ENCODE measurements at places on chromosomes 6 and 20.

- no peak for DNase-seq
Measured at GRCh38 chr6:132205946-132206345, 195.3 kb downstream of the MOXD1 start.

- DNase-seq: no peak
Measured at GRCh38 chr6:52925919-52926792, 16.7 kb upstream of the GSTA3 start.

GRCh38 chr6:108561742-108562502 is 1.2 kb downstream of the FOXO3 start:
- DNase-seq: no peak

GRCh38 chr6:2714111-2714895 is 36.4 kb downstream of the MYLK4 start:
- peak; percentile 48 for DNase-seq

DNA sequence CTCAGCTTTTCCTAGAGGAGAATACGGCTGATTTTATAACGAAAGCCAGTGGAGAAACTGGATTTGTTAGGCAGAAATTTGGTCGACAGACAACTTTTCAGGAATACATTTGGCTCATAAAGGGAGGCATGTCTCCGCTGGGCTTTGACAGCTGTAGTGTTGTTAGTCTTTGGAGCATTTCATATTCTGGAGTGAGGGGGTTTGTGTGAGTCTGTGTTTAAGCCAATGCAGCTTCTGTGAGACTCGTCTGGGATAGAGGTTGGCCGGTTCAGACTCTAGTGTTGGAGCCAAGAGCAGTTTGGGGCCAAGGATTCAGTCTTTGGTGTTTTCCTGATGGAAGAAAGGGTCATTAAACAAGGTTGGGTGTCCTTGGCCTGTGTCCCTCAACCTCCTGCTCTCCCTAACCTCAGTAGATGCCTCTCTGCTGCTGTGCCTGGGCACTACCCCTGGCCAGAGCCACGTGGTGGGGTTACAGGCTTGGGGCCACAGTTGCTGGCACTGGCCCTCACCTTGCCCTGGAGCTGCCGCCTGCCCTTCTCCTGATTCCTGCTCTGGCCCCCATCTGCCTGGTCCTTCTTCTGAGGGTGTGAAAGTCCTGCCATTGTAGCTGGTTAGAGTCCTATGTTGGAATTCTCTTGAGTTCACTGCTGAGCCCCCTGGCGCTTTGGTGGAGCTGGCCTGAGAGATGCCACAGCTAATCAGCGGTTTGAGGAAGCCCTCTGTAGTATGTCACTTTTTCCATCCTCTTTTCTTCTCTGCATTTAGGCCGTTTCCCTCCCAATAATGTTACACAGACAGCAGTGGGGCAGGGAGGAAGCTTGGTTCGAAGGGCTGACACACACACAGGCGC is 6.9 kb downstream of the PTK7 start:
- no peak for DNase-seq

- DNase-seq: no peak
Measured at GRCh38 chr6:110595112-110595511, 118.7 kb upstream of the SLC22A16 start.

- DNase-seq: no peak
Measured at GRCh38 chr6:91653895-91654294, 1067.0 kb upstream of the MAP3K7 start.

- DNase-seq: no peak
Measured at GRCh38 chr6:39100358-39100757, 14.6 kb downstream of the SAYSD1 start.

- DNase-seq: no peak
Measured at GRCh38 chr20:2285193-2285592, 10.6 kb upstream of the TGM3 start.

DNA sequence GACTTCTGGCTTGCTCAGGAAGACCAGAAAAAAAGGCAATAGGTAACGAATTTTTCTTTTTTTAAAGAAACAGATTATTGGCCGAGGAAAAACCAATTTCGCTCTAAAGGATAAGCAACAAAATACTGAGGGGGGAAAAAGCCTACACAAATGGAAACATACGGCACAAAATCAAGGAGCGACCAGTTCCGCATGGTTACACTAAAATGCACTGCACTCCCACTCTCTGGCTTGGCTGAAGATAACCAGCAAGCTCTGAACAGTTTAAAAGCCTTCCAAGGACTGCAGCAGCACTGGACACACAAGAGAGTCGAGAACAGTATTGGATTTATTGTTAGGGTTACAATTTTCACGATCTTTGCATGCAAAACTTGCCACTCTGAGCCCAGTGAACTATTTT is 881 bp upstream of the MAP7 start:
- DNase-seq: no peak

GRCh38 chr20:44418069-44418905 is 57.4 kb upstream of the TTPAL start:
- no peak for DNase-seq

- DNase-seq: no peak
Measured at GRCh38 chr20:36318166-36318565, 12.0 kb downstream of the DLGAP4 start.

- no peak for DNase-seq
Measured at GRCh38 chr6:109515781-109516409, 32.9 kb upstream of the ZBTB24 start.

DNA sequence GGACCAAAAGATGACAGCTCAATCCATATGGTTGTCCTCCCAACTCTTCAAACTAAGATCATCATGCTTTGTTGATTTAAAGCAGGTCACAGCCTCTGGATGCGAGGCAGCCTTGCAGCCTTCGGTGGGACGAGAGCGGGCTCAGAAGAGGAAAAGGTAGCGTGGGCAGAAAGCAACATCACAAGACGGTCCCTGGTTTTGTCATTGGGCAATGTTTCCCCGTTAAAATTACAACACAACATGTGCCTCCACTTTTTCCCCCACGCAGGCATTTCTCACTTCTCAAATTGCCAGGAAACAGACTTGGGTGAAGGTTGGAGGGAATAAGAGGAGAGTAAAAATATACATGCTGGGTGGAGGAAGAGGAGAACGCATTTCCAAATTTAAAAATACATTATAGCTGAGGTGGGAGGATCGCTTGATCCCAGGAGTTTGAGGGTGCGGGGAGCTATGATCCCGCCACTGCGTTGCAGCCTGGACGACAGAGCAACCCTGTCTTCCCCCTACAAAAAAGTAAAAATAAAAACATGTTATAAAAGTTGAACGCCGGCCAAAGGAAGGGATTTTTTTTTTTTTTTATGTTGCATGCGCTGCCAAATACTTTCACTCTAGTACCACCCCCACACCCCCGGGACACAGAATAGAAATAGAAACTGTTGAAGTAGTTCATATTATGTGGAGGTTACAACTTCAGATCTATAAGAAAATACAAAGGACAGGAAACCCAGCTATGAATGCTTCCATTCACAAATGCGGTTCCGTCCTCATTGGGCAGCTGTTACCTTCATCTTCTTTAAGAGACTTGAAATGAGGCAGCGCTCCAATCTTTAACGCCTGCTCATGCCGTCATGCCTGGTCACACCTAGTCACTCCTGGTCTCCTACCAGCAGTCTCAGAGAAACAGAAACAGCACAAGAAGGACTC is 13.9 kb upstream of the NAA20 start:
- no peak for DNase-seq

GRCh38 chr6:114364301-114364700 is 21.5 kb upstream of the HS3ST5 start:
- no peak for DNase-seq

DNA sequence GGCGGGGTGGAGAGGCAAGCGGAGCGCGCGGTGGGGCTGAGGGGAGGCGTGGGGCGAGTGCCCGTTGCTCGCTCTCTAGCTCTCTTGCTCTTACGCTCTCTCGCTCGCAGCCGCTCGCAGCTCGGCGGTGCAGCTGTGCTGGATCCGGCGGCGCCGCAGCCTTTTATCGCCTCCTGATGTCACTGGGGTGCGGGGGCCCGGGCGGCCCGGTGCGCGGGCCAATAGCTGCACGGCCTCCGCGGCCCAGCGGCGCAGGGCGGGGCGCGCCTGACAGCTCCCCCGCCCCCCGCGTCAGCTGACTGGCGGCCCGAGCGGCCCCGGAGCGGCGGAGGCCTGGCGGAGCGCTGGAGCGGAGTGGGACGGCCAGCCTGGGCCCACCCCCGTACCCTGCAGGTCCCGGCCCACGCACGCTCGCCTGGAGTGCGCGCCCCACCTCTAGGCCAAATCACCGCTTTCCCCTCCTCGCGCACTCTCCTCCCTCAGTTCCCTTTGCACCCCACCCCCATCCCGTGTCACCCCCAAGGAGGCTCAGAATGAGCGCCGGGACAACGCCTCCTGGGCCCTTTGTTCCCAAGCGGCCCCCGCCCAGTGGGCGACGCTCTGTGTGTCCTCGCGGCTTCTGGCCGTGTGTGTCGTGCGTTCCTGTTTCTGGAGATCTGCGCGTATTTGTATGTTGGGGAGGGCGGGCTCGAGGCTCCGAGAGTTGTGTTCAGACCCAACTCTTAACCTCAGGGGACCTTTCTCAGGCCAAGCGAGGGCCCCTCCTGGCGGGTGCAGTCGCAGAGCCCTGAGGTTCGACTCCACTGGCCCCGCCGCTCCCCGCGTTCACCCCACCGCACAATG is at the start of gene MAFB:
Gene MAFB, minus strand, starts transcription at position 137 of the 843 bp plus-strand sequence. CDS start 386 bp downstream, outside the sequence.
- DNase-seq: peak; percentile 79

- DNase-seq: no peak
Measured at GRCh38 chr20:24704899-24705298, 235.5 kb downstream of the SYNDIG1 start.

GRCh38 chr6:28969129-28969528 is 36.0 kb downstream of the ZNF311 start:
- DNase-seq: no peak

DNA sequence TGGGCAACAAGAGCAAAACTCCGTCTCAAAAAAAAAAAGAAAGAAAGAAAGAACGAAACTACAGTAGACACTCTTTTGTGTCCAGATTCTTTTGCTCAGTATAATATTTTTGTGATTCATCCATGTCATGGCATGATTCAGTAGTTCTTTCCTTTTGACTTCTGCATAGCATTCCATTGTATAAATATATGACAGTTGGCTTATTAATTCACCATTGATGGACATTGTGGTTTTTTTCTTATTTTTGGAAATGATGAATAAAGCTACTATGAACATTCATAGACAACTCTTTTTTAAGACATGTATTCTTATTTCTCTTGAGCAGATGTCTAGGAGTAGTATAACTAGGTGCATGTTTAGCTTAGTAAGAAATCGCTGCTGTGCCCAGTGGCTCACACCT is 10.3 kb upstream of the IER3 start:
- DNase-seq: no peak

DNA sequence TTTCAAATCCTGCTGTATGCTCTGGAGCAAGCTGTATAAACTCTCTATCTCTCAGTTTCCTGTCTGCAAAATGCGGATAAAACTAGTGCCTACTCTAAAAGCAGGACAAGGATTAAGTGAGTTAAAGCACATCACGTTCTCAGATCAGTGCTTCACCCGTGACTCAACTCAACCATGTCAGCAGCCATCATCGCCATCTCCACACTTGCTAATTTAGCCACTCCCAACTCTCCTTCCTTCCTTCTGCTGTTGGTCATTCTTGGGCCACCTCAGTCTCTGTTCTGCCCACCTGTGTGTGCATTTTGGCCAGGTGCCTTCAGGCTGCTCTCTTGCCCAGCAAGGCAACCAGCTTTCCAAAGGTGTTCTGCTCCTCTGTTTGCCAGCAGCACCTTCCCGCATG is 260.0 kb upstream of the CDYL start:
- no peak for DNase-seq

DNA sequence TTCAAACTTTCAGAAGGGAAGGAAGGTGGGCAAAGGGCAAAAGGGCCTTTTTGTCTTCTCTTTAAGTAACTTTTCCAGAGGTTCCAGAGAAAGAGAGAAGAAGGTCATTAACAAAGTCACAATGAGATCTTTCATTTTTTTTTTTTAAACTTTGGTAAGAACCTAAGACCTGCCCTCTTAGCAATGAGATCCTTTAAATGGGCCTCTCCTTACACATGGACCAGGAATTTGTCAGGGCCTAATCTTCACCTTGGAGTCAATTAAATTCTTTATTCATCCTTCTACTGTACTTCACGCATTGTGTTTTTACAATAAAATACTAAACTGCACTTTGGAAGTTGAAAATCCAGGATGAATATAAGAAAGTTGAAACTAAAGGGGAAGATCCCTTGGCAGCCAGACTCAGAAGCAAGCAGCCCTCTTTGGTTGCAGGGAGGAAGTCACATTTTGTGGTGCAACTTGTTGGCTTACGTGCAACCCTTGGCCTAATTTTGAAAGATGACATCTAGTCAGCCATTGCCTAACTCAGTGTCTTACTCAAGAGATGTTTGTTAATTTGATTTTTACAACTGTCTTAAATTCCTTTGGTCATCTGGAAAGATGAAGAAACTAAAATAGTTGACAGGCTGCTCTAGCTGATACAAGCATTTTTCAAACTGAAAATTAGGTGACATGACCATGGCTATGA is 11.9 kb upstream of the TMEM170B start:
- no peak for DNase-seq

GRCh38 chr6:50591135-50591534 is 122.2 kb upstream of the TFAP2D start:
- DNase-seq: no peak

- DNase-seq: no peak
Measured at GRCh38 chr6:109393886-109394281, 11.6 kb upstream of the CD164 start.

DNA sequence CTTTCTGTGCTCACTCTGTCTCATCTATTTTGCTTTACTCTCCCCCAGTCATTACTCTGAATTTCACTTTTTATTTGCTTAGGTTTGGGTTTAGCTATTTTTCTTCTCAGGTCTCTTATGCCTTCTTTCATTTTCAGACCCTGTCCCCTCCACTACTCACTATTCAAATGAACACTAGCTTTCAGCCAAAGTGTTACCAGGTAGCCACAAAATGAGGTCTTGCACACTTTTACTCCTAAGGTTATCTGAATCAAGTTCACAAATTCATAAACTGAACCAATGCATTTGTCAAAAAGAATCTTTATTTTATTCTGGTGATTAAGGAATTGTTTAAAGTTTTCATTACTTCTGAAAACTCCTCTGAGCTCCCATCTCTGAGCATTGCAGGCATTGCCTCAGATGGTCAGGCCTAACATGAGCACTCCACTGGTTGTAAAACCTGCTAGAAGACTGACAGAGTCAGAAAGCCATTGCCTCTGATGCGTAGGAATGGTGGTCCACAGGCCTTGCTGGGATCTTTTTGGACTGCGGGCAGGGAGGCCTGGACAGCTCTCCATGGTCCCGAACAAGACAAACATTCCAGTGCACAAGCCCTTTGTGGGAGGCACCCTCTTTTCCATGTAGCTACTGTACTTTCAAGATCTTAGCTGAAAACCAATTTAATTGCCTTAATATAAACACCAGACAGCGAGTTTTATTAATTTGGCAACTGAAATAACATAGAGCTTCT is 48.5 kb downstream of the FYN start:
- no peak for DNase-seq
